ENCODE measurements at places on chromosomes 3 and 15. TPM values are rescaled to one million over a fixed set of nuclear protein-coding genes. Genes with fewer than 3 reads are reported as not detected.

Gene CYP1A1
- total RNA-seq: 6.9 TPM

Gene CMTM8
- 28.8 TPM for total RNA-seq

Gene SYNPR
- not detected for total RNA-seq

Gene CEP63
- 60.1 TPM for total RNA-seq

Gene MYRIP
- total RNA-seq: 4.8 TPM

Gene COL8A1
- total RNA-seq: 8.0 TPM

Gene RETNLB
- total RNA-seq: not detected

Gene CLDN18
- total RNA-seq: not detected

Gene MUC4
- 8.6 TPM for total RNA-seq

Gene FAM174B
- total RNA-seq: 32.0 TPM

Gene ZNF385D
- total RNA-seq: 1.0 TPM

Gene TRPM1
- not detected for total RNA-seq

Gene PDCD10
- 58.1 TPM for total RNA-seq

Gene HOMER2
- total RNA-seq: 234 TPM

Gene XCR1
- total RNA-seq: not detected

Gene GP9
- total RNA-seq: not detected

Gene ECE2
- total RNA-seq: 0.57 TPM

Gene MASP1
- 22.1 TPM for total RNA-seq

Gene SCN5A
- 0.23 TPM for total RNA-seq

Gene CILP
- 0.82 TPM for total RNA-seq

Gene B3GNT5
- 5.9 TPM for total RNA-seq

Gene SLC4A7
- 31.1 TPM for total RNA-seq

Gene IL5RA
- 1.5 TPM for total RNA-seq

Gene CNTN4
- 1.5 TPM for total RNA-seq

Gene VWA5B2
- total RNA-seq: 7.8 TPM

Gene GLDN
- total RNA-seq: 1.2 TPM

Gene GREM1
- total RNA-seq: 41.5 TPM

Gene PLA1A
- total RNA-seq: 9.1 TPM

Gene TTC23
- 18.1 TPM for total RNA-seq

Gene SERP1
- total RNA-seq: 304 TPM

Gene PLEKHO2
- total RNA-seq: 8.6 TPM

Gene GOLGA8J
- total RNA-seq: 1.1 TPM
